Hypothalamus (tissue), 51 donors: ENCODE measurements at places on chromosomes 7 and 10.

GRCh38 chr7:42227541-42227935, 9.5 kb downstream of the GLI3 start:
- DNase-seq: no peak

DNA sequence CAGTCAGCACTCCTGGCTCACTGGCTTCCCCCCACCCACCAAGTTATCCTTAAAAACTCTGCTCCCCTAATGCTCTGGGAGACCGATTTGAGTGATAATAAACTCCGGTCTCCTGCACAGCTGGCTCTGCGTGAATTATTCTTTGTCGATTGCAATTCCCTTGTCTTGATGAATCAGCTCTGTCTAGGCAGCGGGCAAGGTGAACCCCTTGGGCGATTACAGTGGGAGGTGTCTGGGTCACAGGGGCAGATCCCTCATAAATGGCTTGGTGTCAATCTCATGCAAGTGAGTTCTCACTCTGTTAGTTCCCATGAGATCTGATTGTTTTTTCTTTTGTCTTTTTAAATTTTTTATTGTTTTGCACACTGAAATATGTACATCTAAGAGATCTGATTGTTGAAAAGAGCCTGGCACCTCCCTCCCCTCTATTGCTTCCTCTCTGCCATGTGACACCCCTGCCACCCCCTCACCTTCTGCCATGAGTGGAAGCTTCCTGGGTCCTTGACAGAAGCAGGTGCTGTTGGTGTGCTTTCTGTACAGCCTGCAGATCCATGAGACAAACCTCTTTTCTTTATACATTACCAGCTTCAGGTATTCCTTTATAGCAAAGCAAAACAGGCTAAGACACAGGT, 20.5 kb downstream of the OTUD1 start:
- DNase-seq: no peak

DNA sequence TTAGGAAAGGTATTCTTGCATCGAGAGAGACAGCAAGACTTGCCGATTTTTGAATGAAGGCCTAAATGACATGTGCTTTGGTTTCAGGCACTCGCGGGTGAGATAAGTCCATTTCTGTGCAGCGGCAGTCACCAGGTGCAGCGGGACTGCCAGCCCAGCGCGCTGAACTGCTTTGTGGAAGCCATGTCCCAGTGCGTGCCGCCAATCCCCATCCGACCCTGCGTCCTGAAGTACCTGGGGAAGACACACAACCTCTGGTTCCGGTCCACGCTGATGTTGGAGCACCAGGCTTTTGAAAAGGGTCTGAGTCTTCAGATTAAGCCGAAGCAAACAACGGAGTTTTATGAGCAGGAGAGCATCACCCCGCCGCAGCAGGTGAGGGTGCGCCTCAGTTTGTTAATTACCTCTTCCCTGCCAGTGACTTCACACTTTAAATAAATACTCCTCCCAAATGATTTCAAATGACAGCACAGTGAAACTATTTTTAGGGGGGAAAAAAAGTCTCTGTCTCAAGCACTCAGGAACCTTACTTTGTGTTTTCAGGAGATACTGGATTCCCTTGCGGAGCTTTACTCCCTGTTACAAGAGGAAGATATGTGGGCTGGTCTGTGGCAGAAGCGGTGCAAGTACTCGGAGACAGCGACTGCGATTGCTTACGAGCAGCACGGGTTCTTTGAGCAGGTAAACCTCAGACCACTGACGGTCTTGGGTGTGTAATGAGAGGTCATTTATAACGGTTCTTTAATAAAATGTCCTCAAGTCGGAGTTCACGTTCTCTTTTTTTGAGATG, 98.3 kb downstream of the TRRAP start:
- DNase-seq: no peak

DNA sequence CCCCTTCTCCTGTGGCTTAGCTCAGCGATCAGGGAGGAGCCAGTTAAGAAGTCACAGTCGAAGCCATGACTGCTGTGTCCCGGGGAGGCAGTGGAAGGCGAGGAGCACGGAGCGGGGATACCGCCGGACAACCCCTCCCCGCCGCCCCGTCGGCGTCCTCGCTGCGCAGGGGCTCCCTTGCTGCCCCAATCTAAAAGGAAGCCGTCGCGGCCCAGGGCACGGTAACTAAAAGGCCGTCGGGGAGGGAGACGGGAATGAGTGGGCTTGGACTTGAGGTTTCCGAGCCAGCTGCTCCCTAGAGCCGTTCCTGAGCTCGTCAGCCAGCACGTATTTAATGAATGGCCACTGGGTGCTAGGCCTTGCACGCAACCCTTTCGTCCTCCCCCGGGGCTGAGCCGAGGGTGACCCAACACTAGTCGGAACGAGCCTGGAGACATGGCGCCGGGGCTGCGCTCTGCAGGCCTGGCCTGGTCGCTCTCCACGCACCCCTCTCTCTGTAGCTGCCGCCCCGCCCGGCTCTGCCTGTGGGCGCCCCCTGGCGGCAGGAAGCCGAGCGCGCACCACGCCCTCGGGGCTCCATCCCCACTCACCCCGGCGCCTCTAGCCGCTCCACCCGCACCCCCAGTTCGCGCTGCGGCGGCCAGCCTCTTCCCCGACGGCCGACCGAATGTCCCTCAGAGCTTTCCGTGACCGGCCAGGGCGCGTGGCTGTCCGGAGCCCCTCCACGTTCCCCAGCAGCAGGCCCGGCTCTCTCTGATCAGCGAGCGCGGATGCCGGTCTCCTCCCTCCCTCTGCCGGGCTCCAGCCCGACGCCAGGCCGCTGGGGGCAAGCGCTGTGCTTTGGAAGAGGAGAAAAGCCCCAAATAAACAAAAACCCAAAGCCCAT, 29.3 kb upstream of the KCNK18 start:
- DNase-seq: peak; percentile 26

GRCh38 chr7:20932785-20933527, 146.3 kb upstream of the SP8 start:
- DNase-seq: no peak

DNA sequence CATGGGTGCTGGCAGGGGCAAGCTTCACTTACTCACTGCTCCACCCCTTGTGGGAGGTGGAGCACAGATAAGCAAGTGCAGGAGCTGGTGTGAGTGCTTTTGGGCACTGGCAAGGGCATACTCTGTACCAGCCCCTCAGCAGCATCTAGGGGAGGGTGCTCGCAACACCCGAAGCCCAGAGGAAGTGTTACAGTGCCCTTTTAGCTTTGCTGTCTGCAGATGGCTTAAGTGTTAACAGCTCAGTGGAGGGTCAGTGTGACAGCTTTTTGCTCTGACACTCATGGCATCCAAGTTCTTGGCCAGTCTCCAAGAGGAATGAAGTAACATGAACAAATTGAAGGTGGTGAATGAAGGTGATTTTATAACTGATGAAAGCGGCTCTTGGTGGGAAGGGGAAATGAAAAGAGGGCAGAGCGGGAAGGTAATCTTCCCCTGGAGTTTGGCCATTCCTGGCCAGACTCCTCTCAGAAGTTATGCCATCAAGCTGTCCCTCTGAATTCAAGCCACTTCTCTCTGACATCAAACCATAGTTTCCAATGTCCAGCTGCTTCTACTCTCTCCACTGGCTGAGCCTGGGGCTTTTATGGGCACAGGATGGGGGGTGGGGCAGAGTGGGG, 862.5 kb downstream of the KCNMA1 start:
- DNase-seq: no peak

DNA sequence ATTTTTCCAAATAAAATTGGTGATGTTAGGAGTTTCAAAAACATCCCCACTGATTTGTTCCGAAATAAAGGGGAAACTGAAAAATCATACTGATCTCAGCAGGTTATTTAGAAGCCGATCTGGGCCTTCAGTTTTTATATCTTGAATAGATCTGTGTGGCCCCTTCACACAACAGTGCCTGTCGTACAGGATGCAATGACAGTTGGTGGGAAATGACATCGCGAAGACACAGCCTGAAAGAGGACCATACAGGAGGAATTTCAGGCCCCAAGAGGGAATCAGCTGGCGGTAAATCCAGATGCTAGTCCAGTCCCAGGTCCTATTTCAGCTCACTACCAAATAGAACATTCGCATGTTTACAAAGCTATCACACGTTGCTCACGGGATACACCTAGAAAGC, 3.0 kb downstream of the H2BK1 start:
- no peak for DNase-seq

DNA sequence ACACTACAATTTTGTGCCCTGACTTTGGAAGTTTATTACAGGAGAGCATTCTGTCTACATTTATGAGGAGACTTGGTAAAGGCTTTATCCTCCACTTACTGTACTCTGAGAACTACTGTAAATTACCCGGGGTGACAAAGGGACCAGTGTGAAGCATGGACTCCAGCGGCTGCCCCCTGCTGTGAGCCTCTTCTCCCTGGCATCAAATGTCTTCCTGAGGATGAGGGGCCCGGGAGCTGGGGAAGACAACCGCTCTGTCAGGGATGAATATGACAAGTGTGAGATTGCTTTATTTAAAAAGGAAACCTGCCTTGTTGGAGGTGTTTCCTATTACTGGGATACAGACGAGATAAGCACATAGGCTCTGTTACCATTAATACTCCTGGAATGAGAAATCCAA, 714.8 kb downstream of the CCSER2 start:
- DNase-seq: no peak

GRCh38 chr10:72173619-72174296, 42.1 kb upstream of the ANAPC16 start:
- no peak for DNase-seq

- no peak for DNase-seq
Observed at GRCh38 chr10:28959850-28960501, 282.7 kb downstream of the BAMBI start.

DNA sequence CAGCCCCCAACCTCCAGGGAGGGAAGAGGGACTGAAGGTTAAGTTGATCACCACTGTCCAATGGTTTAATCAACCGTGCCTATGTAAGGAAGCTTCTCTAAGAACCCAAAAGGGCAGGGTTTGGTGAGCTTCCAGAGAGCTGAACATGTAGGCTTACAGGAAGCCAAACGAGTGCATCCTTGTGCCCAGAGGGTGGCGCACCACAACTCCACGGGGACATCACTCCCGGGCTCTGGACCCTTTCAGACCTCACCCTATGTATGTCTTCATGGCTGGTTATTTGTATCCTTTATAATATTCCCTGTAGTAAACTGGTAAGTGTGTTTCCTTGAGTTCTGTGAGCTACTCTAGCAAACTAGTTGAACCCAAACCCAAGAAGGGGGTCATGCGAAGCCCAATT, 11.5 kb upstream of the NFKB2 start:
- DNase-seq: no peak

- DNase-seq: peak; percentile 72
Observed at GRCh38 chr7:1065585-1066241, 21.4 kb downstream of the GPR146 start.

- no peak for DNase-seq
Observed at GRCh38 chr10:84706875-84707274, 378.5 kb downstream of the CCSER2 start.

GRCh38 chr10:73634421-73634820, 6.9 kb downstream of the MYOZ1 start:
- no peak for DNase-seq

DNA sequence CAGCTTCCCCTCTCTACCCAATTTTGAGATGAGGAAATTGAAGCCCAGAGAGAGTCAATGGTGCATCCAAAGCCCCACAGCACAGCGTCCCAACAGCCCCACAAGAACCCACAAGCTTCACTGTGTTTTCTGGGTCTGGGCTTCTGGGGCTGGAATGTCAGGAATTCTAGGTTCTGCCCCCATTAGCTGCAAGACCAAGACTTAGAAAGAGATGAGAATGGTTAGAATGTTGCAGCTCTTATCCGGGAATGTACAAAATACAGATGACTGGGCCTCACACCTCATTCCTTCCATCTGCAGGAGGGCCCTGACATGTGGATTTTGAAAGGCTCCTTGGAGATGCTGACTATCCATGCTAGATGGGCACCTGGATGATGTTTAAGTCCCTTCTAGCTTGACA, 6.0 kb upstream of the SGPL1 start:
- DNase-seq: no peak

- no peak for DNase-seq
Observed at GRCh38 chr7:79997345-79997744, 137.3 kb upstream of the GNAI1 start.

GRCh38 chr10:1947464-1948003, 210.2 kb upstream of the ADARB2 start:
- no peak for DNase-seq

DNA sequence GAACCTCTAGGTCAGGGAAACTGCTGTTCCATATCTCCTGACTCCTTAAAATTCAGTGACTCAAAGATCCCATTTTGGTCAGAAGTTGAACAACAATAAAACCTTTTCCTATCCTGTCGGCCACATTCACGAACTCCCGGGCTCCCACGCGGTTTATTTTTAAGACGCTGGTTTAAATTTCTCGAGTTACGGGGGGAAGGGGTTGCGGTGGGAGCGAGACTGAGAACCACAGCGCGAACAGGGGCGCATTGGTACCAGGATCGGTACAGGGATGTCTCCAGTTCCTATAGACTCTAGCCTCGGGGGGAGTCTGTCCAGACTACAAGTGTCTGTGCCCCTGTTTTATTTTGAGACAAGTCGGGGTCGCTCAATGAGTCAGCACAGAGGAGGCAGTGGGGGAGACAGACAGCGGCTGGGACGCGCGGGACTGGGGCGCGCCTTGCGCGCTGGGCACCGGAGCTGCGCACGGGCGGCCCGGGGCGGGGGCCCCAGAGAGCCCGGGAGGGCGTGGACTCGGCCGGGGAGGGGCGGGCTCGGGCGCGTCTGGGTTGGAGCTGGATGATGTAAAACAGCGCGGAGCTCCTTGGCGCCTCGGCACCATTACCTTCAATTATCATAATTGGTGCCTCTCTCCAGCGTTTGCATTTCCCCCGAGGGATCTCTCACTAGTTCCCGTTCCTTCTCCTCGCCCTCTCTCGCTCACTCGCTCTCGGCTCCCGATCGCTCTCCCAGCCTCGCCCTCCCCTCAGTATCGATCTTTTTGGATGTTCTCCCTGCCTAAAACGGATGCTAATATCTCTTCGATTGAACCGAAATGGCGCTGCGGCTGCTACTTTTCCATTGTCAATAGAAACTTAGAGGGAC, 8.7 kb upstream of the BAMBI start:
- DNase-seq: peak; percentile 31

- DNase-seq: no peak
Observed at GRCh38 chr10:2469802-2470201, 597.5 kb upstream of the PFKP start.

GRCh38 chr7:158887594-158887993, 31.2 kb downstream of the DYNC2I1 start:
- no peak for DNase-seq

- DNase-seq: no peak
Observed at GRCh38 chr7:96415293-96415940, 93.5 kb upstream of the SLC25A13 start.

- DNase-seq: peak; percentile 51
Observed at GRCh38 chr10:70461397-70462348, 16.9 kb upstream of the PALD1 start.

DNA sequence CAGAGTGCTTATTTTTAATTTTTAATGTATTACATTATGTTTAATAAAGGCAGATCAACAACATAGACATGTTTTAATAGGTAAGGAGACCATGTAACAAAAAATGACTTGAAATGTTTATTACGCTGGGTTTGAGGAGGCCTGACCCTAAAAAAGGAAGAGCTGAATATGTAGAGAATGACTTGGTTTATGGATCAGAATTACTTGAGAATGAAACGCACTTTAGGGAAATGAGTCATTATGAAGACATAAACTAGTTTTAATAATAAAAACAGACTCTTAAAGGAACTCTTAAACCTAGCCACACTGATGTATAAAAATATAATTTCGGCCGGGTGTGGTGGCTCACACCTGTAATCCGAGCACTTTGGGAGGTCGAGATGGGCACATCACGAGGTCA, 56.5 kb downstream of the CTTNBP2 start:
- no peak for DNase-seq
